Small intestine (tissue), 16 donors: ENCODE measurements at places on chromosomes 12 and 14.

- no peak for DNase-seq
These were observed 90.9 kb downstream of the PPP1R12A start for GRCh38 chr12:79843978-79844377.

GRCh38 chr12:111773801-111774551 lies 7.2 kb downstream of the ALDH2 start:
- DNase-seq, result peak; percentile 91

DNA sequence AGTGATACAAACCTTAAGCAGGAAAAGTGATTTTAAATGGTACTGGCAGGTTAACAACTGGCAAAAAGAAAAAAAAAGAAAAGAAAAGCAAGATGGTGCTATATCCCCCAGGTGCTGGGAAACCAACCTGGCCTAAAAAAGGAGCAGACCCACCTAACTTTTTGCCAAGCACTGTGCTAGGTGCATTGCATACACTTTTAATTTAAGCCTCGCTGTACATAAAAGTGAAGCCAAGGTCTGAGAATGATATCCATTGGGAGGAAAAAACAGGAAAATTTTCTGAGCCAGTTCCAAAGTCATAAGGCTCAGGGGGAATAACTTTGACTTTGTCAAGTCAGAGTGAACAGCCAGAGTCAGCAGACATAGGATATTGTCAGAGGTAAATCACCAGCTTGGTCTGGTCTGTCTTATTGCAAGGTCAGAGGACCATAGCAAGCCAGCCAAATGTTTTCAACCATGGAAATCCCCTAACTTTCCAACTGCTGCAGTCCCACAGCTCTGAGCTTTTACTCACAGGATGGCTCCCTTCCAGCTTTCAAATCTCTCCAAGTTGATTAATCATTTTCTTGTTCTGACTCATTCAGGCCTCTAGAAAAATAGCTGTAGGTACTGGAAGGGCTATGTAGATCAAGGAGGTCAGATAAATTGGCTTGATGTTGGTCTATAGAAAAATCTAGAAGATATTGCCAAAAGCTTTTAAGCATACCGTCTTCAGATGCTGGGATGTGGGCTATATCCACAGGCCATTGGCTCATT lies 412.9 kb downstream of the RAD51B start:
- DNase-seq, result no peak

DNA sequence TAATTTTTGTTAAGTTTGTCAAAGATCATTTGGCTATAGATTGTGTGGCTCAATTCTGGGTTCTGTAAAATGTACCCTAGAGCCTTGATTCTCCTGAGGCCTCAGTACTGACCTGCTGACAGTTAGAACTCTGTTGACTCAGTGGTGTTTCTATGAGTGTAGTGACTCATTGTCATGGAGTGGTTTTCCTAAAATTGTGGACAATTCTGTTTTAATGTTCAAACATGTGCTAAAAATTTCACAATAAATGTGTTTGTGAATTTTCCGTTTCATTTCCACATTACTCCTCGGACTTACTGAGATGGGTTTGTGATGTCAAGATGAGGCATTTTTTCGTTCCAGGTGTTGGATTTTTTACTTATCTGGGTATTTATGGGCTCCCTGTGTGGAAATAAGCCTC lies 695.9 kb downstream of the TMEM121 start:
- DNase-seq, result no peak

GRCh38 chr12:94710933-94711332 lies 60.6 kb upstream of the TMCC3 start:
- DNase-seq, result peak; percentile 28

DNA sequence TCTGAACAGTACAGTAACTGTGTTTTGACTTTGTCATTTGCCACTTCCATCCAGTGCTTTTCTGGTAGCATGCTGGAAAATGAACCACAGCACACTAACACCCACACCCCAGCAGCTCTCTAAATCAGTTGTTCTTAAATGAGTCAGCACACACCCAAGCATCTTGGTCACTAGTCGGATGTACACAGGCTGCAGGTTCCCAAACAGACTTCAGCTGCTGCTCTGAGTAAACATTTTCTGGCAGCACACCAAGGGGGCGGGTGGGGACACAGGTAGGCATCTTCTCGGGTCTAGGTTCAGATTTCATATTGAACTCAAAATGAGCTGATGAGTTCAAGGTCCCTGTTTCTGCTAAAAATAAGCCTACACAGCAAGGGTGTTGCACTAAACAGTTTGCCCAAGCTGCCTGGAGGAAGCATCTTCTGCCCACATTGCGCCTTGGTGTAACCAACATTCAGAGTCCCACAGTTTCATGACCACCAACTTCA lies 39.8 kb downstream of the IFNG start:
- DNase-seq, result no peak

- DNase-seq, result no peak
These were observed 103.8 kb upstream of the ETV6 start for GRCh38 chr12:11545484-11546330.

DNA sequence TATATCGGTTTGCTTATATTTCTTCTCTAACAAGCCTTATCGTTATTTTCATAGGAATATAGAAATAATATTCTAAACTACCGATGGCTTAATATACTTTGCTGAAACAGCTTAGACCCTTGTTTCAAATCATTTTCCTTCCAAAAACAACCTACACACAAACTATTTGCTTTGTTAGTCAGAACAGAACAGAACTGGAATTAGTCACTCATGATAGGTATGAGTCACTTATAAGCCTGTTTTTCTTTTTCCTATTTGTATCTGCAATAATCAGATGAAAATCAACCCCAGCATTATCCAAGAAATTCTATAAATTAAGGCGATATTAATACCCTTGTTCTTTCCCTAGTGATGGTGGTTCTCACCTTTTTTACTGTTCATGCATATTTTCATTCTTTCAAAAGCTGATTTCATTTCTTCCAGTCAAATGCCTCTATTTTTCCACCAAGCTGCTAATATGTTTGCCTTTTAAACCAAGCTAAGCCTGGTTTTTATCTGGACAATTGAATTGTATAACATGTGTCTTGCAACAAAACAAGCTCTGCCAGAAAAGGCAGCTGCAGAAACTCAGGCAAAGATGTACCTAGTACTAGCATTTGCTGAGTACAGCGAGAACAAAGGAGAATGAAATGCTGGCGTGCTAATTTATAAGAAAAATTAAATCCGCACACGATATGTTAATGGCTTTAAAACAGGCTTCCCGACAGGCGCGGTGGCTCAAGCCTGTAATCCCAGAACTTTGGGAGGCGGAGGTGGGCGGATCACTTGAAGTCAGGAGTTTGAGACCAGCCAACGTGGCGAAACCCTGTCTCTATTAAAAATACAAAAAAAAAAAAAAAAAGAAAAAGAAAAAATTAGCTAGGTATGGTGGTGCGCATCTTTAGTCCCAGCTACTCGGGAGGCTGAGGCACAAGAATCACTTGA lies 1418.2 kb downstream of the AACS start:
- DNase-seq, result no peak

- peak; percentile 15 for DNase-seq
These were observed 83.5 kb downstream of the TTC7B start for GRCh38 chr14:90732718-90733117.

- no peak for DNase-seq
These were observed 185.6 kb downstream of the ZFP36L1 start for GRCh38 chr14:68607081-68607866.

GRCh38 chr14:58826845-58827686 lies 189.3 kb downstream of the DACT1 start:
- DNase-seq, result no peak

DNA sequence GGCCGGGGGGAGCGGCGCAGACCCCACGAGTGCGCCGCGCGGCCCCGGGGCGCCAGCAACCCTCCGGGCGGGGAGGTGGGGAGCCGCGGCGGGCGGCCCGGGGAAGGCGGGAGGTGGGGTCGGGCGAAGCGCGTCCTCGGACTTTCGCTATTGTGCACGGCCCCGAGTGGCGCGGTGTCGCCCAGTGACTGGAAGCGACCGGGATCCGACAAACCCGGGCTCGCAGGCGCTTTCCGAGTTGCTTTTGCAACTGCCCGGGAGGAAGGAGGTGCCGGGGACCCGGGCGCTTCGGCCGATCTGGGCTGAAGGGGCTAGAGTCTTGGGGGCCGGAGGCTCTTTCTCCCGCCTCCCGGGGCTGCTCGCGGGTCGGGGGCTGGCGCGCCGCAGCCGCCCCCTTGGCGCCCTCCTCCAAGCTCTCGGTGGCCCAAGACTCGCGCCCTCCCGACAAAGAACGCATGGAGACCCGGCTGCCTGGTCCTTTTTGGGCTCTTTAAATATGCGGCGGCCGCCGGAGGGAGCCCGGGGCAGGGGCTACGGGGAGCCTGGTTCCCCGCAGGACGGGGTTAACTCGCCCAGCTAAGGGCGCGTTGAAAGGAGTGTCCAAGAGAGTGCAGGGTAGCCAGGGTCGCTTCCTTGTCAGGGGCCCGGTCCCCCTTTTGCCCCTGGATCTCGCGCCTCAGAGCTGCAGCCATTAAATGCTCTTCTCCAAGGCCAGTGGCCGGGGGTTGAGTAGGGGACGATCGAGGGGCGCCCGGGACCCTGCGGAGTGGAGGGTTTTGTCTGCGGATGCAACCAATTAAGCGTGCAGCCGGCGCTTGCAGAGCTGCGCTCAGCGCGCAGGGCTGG lies 1.4 kb downstream of the HMGA2 start:
- DNase-seq, result peak; percentile 80

- DNase-seq, result no peak
These were observed 77.8 kb downstream of the VCPKMT start for GRCh38 chr14:50038398-50039119.

- DNase-seq, result peak; percentile 91
These were observed 10.8 kb downstream of the FBXL14 start for GRCh38 chr12:1583421-1584078.

- DNase-seq, result no peak
These were observed 153.1 kb downstream of the BCL11B start for GRCh38 chr14:99118946-99119345.

DNA sequence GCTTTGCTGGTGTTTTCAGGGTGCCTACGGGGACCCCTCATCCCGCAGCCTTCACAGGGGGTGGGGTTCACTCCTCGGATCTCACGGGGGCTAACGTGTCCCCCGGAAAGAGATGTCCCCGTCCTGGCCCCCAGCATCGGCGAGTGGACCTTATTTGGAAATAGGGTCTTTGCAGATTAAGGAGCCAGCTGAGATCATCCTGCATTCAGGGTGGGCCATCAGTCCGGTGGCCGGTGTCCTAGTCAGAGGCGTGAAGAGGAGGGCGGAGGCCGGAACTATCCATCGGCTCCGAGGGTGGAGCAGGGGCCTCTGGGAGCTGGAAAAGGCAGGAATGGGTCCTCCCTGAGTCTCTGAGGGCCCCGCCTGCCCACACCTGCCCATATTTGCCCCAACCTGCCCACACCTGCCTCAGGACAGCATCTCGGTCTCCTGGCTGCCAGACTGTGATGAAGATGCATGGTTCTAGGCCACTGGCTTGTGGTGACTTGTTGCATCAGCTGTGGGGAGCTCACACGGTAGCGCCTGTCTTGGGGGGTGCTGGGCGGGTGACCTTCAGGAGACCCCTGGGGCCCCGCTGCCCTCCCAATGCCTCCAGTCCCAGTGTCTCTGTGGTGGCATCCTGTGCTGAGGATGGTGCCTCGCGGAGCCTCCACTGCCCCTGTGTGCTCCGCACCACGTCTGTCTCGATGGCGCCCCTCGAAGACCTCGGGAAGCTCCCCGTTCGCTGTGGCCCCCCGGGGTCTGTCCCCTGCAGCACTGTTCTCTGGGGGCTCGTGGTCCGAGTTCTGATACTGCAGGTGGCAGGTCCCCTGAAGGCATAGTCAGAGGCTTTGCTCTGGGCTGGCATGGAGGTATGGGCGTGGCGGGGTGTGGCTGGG lies 14.7 kb downstream of the NOC4L start:
- DNase-seq, result no peak

- no peak for DNase-seq
These were observed 13.3 kb upstream of the RGS6 start for GRCh38 chr14:71918955-71919354.

DNA sequence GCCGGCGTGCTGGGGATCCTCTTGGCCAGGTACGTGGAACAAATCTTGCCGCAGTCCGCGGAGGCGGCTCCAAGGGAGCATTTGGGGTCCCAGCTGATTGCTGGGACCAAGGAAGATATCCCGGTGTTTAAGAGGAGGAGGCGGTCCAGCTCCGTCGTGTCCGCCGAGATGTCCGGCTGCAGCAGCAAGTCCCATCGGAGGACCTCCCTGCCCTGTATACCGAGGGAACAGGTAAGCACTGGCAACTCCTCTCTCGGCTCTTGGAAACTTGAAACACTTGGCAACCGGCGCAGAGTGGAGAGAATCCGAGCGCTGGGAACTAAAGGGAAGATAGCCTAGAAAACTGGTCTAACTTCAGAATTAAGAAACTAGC lies 1.7 kb downstream of the PDE3A start:
- DNase-seq, result peak; percentile 77

DNA sequence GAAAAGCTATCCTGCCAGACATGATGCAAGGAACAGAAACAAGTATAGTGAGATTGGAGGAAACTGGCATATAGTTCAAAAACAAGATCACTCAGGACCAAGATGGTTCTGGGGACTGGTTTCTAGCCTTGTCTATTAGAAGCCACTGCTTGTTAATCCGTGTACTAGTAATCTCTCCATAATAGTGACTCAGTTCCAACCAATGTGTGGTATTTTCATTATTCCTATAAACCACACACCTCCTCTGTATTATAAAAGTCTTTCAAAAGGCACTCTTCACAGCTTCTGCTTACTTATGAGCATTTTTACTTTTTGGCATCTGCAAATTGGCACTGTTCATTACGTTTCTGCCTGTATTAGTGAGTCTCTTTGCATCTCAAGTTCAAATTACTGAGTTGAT lies 140.3 kb downstream of the SLC6A15 start:
- DNase-seq, result no peak

- DNase-seq, result peak; percentile 57
These were observed at the start of gene MSRB3 for GRCh38 chr12:65278576-65279368. MSRB3 (plus strand) TSS chr12:65278683; CDS start chr12:65308580, 29,897 bp downstream.
